Karpas-422 (cell line): ENCODE measurements at places on chromosomes 1 and 21.

DNA sequence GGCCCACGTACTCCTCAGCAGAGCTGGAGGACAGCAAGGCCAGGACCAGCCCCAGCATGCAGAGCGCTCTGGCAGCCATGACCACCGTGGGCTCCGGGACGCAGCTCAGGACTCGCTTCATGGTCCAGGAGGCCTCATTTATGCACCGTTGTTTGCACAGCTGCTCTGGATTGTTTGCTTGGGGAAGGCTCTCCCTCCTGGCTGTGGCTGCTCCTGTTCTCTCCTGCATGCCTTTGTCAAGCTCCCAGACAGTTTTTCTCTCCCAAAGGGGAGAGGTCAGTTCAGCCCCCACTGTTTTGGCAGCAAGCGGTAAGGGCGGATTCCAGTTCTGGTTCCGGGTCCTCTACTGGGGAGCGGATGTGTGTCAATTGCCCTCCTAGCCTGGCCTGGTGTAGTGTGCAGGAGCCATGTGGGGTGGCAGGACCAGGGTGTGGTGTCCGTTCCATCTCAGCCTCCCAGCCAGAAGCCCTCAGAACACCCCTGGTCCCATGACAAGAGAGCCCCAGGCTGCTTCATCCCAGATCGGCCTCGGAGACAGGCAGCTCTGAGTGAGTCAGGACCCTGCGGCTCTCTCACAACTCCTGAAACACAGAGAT lies at the start of gene TFF3:
Gene TFF3, minus strand, starts transcription at position 114 of the 596 bp plus-strand sequence. Its CDS starts 35 bp downstream, at position 79.
- DNase-seq: no peak

DNA sequence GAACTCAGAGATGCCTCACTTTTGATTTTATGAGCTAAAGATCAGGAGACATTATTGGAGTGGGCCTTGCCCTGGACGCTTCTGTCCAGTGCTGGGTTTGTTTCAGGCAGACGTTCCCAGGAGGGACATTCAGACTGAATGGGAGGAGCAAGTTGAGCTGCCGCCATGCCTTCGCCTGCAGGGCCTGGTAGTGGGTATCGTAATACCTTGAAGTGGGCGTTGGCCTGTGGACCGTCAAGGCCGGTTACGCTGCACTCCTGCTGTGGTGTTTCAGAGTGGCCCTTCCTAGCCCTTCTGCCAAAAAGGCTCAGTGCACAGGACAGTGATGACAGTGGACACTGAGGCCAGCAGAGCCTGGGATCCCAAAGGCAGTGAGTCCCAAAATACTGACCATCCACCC lies 1.6 kb downstream of the FAM3B start:
- no peak for DNase-seq

DNA sequence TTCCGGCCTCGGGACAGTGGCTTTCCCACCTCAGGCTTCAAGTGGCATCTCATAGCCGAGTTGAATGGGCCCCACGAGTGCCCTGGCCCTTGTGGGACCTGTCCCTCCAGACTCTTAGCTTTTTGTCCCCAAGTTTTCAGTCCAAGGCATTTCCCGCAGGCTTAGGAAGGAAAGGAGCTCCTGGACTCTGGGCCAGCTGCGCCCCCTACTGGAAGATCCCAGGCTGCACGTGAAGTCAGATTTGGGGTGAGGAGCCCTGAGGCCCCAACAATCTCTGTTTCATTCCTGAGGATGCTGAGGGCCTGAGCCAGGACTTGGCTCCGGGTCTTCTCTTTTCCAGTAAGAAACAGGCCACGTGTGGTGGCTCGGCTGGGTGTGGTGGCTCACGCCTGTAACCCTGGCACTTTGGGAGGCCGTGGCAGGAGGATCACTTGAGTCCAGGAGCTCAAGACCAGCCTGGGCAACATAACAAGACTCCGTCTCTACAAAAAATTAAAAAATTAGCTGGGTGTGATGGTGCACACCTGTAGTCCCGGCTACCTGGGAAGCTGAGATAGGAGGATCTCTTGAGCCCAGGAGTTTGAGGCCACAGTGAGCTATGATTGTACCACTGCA lies 67.4 kb downstream of the ARHGEF10L start:
- DNase-seq: peak; percentile 82

- DNase-seq: no peak
Measured at GRCh38 chr1:158058237-158058985, 65.0 kb downstream of the KIRREL1 start.

GRCh38 chr1:206897175-206897574 lies at the start of gene IL24:
IL24 (plus strand) TSS chr1:206897443; CDS start chr1:206897833, 390 bp downstream.
- DNase-seq: no peak

- peak; percentile 74 for DNase-seq
Measured at GRCh38 chr1:237124856-237125462, 83.0 kb downstream of the RYR2 start.

- no peak for DNase-seq
Measured at GRCh38 chr1:216822480-216822879, 99.3 kb upstream of the ESRRG start.

DNA sequence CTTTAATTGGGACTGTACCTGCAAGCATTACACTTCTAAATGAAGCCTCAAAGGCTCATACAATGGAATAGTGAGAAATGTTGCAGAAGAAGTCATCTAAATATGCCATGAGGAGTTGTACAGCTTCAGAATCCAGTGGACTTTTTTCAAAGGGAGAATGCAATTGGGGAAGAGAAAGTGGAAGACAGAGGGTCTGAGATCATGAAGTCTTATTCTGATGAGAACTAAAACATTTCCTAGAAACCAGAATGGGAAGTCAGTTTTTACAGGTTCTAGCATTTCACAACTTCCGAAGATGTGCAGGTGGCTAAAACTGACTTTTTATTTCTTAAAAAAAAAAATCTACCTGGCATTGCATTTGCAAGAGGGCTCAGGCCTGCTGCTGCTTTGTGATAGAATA lies 424.4 kb upstream of the RUNX1 start:
- DNase-seq: no peak

- no peak for DNase-seq
Measured at GRCh38 chr1:247905910-247906503, 10.6 kb downstream of the OR2W3 start.

DNA sequence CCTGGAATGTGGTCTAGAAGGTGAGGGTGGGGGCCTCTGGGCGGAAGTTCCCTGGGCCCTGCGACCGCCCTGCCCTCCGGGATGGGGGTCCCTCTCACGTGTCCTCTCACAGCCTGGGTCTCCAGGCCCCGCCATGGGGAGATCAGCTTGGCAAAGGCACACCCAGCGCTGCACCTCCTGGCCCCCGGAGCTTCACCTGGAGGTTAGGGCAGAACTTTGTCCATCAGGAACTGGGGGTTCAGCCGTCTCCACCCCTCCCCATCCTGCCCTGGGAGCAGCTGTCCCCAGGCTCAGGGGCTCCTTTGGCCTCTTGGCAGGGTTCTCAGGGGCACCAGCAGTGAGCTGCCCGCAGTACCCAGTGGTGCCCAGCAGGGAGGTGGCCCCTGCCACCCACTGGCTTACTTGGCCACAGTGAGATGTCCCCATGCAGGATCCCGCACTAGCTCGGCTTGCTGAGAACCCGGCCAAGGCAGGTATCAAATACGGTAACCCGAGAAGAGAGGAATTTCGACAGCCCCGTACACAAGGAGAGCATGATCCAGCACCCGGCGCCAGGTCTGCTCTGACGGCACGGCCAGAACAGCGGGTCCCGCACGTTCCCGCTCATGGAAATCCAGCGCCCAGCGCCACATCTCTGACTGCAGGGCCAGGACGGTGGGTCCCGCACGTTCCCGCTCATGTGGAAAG lies 36.7 kb downstream of the RRP1 start:
- no peak for DNase-seq

DNA sequence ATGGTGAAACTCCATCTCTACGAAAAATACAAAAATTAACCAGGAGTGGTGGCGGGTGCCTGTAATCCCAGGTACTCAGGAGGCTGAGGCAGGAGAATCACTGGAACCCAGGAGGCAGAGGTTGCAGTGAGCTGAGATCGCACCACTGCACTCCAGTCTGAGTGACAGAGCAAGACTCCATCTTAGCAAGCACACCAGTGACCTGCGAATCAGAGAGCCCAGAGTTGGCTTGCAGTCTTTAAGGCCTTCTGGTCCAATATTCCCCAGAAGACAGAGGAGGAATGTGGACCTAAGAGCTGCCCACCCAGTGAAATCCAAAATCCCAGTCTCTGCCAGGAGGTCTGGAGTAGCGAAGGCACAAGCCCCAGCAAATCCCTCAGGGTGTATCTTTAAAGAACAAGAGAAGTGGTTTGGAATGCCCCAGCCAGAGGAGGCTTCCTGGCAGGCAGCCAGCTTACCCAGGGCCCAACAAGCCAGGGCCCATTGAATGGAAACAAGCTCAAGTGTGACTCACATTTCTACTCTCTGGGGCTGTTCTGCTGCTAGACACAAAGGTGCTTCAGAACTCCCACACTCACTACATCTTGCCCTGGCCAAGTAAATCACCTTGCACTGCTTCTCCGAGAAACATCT lies 23.9 kb downstream of the GPR161 start:
- no peak for DNase-seq

- DNase-seq: no peak
Measured at GRCh38 chr21:25506887-25507286, 100.4 kb downstream of the MRPL39 start.

GRCh38 chr21:37445228-37445627 lies 78.7 kb downstream of the DYRK1A start:
- no peak for DNase-seq

GRCh38 chr1:235825229-235825628 lies 41.5 kb downstream of the LYST start:
- no peak for DNase-seq

DNA sequence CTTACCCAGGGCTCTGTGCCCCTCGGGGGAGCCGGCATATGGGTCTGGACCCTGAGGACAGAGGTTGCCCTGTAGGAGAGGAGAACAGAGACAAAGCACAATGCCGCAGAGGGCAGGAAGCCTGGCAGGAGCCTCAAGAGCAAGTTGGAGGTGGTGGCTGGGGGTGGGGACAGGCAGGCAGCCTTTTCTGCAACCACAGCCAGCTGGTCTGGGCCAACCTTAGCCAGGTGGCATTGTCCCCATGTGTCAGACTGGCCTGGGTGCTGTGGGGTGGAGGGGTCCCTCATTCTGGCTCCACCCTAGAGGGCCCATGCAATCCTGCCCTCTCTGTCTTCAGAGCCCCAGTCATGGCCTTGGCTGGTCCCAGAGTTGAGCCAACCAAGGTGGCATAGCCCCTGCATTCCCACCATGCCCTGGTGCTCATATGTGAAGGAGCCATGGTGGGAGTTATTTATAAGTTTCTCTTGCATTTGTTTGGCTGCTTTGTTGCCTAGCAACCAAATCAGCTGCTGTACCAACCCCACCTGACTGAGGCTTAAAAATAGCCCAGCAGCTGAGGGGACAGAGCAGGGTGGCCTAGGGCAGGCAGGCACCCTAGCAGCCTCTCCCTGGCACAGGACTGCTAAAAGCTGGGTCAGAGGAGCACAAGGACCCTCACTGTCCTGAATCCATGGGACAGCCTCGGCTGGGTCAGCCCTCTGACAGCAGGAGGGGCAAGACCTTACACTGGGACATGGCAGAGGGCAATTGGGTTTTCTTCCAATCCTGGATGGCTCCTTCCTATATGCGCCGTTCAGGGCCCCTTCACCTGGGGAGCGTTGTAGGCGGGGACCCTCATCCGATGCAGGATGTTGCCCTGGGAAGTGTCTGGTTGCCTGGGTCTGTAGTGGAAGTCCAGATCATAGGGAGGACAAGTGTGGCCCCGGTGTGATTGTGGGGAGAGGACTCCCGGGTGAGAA lies 19.5 kb downstream of the MAP7D1 start:
- DNase-seq: peak; percentile 76

GRCh38 chr1:167477986-167478385 lies 40.3 kb downstream of the CD247 start:
- DNase-seq: no peak

GRCh38 chr21:38671773-38672172 lies 134.0 kb upstream of the ETS2 start:
- DNase-seq: no peak

DNA sequence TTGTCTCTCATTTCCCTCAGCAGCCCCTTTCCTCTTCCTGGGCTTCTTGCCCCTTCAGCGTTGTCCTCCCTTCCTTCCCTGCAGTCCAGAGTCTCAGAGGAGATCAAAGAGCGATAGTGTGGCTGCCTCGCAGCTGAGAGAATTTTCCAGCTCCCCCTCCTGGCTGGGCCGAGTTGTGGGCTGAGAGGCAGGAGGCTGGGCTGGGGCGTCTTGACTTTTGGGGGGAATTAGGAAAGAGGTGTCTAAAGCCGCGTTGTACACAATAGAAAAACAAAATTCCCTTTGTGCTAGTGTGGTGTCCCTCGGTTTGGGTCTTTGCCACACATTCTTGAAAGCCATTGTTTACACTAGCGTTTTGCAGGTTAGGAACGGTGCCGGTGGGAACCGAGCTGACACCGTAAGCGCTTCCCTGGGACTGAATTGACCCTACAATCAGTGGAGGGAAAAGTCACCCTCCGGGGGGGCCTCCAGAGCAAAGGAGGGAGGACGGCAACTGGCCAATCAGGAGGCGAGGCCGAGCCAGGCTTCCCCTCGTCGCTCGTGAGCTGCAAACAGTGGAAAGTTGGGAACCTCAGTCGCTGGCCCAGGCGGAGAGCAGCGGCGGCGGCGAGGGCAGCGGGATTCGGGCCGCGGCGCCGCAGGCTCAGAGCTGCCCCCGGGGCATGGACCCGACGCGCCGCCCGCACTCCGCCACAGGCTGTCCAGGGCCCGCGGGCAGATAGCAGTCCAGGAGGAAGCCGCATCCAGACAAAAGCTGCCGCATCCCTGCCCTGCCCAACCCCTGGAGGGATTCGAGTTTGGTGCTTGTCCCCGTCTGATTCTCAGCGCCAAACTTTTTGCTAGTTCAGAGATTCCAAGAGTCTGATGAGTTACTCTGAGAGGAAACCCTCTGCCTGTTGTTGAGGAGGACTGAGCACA lies at the start of gene HMCN1:
Gene HMCN1, plus strand, starts transcription at position 574 of the 918 bp plus-strand sequence. CDS start 389 bp downstream, outside the sequence.
- DNase-seq: no peak

- no peak for DNase-seq
Measured at GRCh38 chr1:161801955-161802354, 35.8 kb downstream of the ATF6 start.

DNA sequence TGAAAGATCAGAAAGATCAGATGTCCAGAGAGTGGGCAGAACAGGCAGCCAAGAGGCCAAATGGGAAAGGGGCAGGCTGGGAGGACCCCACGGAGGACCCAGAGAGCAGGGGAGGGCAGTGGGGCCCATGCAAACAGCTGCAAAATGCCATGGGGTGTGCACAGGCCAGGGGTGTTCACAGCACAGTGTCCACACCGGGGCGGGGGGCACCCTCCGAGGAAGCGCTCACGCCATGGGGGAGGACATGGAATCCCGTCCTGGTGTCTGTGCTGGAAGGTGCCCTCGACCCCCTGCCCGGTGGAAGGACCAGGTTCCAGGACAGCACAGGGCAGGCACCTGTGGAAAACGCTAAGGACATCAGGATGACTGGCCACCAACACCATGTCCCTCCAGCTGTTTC lies 1.5 kb downstream of the INTS11 start:
- no peak for DNase-seq

DNA sequence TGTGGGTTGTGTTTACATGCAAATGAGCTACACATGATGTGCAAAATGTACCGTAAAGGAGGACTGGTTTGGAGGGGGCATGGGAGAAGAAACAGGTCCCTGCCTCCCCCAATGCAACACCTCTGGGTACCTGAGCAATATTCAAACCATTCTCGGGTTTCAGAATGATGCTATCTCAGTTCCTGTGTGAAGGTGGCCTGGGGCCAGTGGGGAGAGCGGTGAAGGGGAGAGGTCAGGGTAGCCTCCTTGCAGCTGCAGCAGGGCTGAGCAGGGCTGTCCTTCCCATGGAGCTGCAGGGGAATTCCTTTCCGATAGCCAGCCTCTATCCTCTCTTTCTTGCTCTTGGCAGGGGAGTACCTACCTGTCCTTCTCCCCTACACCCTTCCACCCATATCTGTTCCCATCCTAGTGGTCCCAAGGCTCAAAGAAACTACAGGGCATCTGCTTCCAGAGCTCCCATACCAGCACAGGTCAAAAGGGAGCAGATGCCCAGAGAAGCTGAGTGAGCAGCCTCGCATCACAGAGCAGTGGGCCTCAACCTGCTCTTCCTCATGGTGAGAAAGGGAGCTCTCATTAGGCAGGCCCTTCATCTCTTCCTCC lies 11.9 kb downstream of the MEF2D start:
- DNase-seq: no peak
